ENCODE measurements at places on chromosomes 11 and 22. TPM values are rescaled to one million over a fixed set of nuclear protein-coding genes. Genes with fewer than 3 reads are reported as not detected.

MRGPRX3 gene
- total RNA-seq: not detected

OR51B5 gene
- not detected for total RNA-seq

ZDHHC8 gene
- 40.3 TPM for total RNA-seq

VPREB1 gene
- total RNA-seq: not detected

IGLL1 gene
- not detected for total RNA-seq

SLN gene
- total RNA-seq: 0.80 TPM

DMC1 gene
- 5.4 TPM for total RNA-seq

XPNPEP3 gene
- 6.4 TPM for total RNA-seq

ALDH3B2 gene
- total RNA-seq: not detected

DNAJB7 gene
- total RNA-seq: not detected

FGF3 gene
- total RNA-seq: not detected

ACR gene
- not detected for total RNA-seq

SHISAL1 gene
- 6.7 TPM for total RNA-seq

ASPHD2 gene
- 1.4 TPM for total RNA-seq

MS4A6E gene
- total RNA-seq: not detected

CARD18 gene
- total RNA-seq: not detected

SELENOO gene
- total RNA-seq: 20.3 TPM

TPCN2 gene
- total RNA-seq: 14.0 TPM

All from A549 treated with CORT108297 at 1 μM for 4 hours (cell line).